NCI-H1436 treated with DMSO at 0.1 percent for 48 hours (cell line): ENCODE measurements at places on chromosomes 3 and 15.

DNA sequence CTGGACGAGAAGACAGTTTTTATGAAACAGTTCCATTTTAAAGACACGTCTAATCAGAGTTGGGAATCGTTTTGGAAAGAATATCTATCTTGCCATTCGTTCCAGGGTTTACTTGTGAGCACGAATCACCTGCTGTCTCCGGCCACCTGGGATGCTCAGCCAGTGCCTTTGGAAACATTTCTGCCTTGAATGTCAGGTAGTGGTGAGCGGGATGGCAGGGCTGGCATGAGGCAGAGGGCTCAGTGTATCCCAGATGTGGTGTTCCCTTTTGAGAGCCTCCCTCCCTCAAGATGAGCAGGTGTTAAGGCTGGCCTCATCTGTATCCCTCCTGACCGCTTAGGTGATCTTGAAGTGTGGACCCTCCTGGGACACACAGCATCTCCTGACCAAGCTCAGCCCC is 47.9 kb upstream of the PLXNA1 start:
- no peak for DNase-seq

DNA sequence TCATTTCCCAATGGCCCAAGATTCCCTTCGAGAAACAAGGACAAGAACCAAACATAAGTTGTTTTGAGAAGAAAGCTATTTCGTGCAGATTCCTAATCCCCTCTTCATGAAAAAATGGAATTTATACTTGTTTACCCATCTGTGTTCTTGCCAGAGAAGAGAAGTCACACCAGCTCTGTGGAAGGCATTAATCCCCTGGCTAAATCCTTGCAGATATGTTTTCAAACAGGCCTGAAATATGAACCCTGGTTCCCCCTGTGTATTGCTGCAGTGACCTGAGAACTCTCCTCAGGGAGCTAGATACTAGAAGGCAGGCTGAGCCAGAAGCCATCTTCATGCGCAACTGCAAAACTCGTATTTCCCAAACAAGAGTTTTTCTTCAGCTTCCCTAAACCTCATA is 337.7 kb downstream of the NEK10 start:
- DNase-seq = no peak

DNA sequence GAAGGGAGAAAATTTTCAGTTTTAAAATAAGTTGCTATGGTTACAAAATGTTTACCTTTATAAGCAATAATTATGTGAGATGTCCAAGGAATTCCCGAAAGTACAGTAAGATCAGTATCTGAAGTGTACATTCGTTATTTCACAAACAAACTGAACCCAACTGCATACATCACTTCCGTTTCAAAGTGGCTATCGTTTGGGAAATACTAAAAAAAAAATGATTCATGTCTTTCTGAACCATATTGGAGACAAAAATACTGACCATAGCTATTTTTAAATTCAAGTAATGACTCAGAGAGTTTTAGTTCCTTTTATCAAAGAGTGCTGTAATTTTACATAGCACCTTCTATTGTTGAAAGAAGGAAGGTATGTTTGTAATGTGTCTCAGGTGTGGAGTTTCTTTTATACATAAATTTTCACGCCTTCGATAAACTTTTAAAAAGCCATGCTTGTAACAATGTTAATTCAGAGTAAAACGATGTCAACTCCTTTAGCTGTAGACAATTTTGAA is 8.0 kb upstream of the ANKRD28 start:
- no peak for DNase-seq

DNA sequence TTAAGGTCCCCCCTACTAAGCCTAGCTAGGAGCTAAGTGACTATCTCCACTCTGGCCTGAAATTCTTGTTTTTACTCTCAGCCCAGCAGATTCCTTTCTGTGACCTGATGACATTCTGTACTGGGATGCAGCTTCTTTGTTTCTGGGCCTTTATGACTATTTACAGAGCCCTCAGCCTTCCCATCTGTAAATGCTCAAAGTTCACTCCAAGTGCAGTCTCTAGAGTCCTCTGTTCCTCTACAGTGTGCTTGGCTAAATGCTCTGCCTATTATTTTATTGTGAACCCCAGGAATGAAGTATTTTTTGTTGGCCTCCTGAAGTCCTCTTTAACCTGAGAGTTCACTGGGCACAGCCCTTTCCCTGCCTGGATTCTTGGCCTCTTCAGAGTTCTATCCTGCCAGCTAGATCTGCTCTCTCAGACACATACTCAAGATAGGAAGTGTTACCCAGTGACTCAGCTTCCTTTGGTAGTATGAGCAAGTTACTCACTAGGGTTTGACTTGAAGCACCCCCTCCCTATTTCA is 278.1 kb upstream of the P2RY1 start:
- DNase-seq = no peak

DNA sequence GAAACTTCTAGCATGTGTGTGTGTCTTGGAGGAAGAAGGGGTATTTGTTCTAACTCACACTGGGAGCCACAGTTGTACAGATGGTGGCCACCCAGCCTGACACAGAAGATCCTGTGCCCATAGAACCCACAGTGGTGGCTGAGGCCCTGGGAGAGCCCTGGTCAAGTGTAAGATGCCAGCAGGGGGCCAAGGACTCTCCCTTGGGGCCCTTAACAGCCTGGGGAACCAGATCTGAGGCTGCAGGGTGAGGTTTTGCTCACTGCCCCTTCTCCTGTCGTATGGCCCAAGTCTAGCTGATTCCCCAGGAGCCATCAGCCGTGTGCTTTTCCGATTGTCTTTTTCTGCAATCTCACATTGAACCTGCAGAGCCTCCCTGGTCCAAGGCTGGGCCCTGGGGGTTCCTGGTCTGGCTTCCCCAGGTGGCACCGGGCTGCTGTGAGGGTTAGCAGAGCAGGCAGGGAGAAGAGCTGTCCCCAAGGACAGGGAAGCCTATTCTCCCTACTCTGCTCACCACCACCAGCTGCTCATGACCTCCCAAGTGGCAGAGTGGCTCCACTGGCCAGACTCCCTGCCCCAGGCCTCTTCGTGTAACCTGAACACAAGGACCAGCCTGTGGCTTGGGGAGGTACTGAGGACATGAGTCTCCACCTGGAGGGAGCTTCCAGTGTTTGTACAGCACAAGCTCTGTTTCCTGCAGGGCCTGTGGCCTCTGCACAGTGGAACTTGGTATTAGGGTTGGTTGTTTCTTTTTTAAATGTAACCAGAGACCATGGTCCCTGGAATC is 51.9 kb downstream of the CA12 start:
- DNase-seq = no peak

GRCh38 chr3:193947596-193947995 is 188.4 kb upstream of the HES1 start:
- no peak for DNase-seq

DNA sequence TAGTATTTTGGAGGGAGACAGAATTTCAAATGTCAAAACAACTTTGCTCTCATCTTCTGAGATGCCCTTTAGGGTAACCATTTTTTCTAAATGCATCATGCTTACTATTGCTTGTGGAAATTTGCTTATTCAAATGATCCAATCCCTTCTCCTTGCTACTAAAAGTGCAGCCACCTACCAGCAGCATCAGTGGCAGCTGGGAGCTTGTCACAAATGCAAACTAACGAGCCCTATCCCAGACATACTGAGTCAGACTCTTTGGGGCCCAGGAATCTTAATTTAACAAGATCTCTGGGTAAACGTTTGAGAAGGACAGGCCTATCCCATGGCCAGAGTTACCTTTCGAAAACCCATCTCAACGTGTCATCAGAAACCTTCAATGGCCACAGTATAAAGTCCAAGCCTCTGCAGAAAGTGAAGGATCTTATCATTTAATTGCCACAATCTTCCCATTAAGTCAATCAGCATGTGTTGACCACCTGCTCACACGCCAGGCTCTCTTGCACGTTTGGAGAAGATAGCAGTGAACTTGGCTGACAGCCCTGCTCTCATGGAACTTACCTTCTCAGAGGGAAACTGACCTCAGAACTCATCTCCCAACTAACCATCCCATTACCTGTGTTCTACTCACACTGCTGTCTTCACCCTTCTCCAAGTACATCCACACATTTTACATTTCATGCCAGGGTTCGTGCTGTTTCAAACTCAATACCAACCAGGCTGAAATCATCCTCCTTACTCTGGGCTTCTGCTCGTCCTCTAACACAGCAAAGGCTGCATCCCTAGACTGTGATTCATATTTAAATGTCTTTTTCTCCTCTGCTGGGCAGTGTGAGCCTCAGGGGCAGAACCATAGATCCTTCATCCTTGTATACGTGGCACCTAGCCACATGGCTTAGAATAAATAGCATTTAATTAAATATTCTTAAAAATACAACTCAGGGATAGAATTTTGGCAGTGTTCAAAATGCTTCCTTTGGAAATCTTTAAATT is 24.8 kb upstream of the VGLL4 start:
- no peak for DNase-seq

GRCh38 chr3:151635905-151636304 is 97.8 kb upstream of the AADACL2 start:
- DNase-seq = no peak

DNA sequence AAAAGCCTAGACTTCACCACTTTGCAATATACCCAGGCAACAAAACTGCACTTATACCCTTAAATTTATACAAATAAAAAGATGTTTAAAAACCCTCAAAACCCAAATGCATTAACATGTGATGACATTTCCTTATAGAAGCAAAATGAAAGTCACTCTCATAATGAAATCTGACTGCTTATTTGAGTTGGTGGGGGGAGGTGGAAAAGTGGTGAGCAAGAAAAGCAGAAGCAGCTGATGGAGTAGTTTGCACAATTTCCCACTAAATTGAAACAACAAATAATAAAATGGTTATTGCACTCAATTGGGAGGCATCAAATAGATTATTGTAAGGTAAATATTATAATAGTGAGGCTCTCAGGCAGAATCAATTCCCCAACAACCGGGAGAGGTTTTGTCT is 54.0 kb upstream of the GADL1 start:
- no peak for DNase-seq

- no peak for DNase-seq
Observed at GRCh38 chr15:66619152-66619903, 53.5 kb upstream of the LCTL start.

- DNase-seq = no peak
Observed at GRCh38 chr15:71496336-71496955, 313.9 kb upstream of the NR2E3 start.

GRCh38 chr3:149291178-149291577 is 42.3 kb downstream of the TM4SF18 start:
- DNase-seq = no peak

DNA sequence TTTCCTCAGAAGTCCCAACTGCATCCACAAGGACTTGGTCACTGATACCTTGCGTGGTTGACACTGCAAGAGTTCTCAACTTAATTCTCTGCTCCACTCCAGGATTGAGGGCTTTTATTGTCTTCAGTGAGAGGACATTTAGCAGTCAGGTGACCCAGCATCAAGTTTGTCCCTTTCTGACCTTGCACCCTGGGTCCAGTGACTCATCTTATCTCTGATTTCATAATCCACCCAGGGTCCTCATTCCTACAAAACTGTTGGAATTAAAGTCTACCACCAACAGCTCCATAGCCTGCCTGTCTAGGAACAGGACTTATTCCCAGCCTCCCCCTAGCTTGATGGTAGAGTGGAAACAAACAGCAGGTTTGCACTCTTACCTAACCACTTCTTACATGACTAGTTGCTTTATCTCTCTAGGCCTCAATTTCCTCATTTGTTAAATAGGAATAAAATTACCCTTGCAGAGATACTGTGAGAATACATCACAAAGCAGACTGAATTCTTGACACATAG is 151.3 kb upstream of the LPP start:
- DNase-seq = no peak

GRCh38 chr3:87173776-87174175 is 53.3 kb upstream of the CHMP2B start:
- no peak for DNase-seq

- DNase-seq = no peak
Observed at GRCh38 chr3:168030577-168030976, 65.1 kb downstream of the GOLIM4 start.

- no peak for DNase-seq
Observed at GRCh38 chr3:64059484-64060175, 36.3 kb upstream of the PSMD6 start.

DNA sequence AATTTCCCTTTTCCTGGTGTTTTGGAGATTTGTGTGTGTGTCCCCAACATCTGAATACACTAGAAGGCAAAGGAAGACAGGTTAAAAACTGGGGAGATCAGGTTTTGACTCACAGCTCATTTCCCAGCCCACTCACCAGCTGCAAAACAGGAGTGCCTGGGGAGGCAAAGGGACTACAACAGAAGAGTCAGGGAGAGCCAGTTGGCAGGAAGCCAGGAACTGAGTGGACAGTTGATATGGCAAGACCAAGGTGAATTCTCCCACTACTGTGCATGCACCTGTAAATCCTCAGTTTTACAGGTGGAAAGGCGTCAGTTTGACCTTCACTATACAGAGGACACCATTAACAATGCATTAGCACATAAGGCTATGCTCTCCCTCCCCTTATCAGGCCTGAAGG is 901.5 kb upstream of the SEMA6D start:
- peak; percentile 4 for DNase-seq

GRCh38 chr15:53586799-53587198 is 172.7 kb downstream of the WDR72 start:
- no peak for DNase-seq

DNA sequence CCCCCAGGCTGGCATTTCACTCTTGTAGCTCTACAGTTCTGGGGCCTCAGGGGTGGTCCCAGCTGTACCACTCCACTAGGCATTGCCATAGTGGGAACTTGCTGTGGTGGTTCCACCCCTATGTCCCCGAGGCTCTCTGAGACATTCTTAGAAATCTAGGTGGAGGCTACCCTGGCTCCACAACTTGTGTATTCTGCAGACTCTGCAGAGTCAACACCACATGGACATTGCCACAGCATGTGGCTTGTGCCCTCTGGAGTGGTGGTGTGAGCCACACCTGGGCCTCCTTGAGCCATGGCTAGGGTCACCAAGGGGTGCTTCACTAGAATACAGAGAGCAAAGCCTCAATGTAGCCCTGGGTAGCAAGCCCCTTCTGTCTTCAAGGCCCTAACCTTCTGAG is 54.4 kb upstream of the STRIT1 start:
- no peak for DNase-seq

GRCh38 chr15:49831206-49831965 is 210.5 kb downstream of the DTWD1 start:
- DNase-seq = no peak

DNA sequence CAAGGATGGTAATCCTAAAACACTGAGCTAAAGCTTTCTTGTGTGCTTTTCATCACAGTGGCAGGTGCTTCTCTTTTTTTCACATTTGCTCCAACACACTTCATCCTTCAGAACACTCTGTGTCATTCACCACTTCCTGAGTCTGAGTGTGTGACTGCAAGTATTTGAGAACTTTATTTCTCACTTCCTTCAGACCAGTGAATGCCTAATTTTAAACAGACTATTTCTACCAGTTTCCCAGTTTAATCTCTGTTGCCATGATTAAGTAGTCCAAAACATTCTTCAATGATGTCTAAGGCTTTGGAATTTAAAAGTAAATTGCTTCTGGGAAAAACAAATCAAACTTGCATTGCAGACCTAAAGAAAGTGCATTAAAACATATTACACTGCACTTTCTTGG is 541.2 kb downstream of the RBMS3 start:
- no peak for DNase-seq

DNA sequence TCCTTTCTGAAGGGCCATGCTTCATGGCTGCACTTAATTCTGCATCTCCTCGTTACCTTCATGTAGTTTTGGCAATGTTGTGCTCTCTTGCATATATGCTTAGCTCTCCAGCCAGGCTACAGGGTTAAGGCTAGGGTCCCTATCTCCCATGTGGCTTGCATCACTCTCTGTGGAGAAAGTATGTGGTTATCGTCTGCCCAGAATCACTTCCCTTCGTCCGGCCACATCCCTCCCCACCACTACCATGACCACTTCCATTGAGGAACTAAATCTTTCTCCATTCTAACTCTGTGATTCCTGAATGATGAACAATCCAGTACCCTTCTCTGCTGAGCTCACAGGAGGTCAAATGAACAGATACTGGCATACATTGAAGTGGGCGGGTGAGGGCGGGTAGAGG is 34.0 kb downstream of the WWTR1 start:
- DNase-seq = no peak
